ENCODE measurements at places on chromosomes 2 and 18. TPM values are rescaled to one million over a fixed set of nuclear protein-coding genes. Genes with fewer than 3 reads are reported as not detected.
A peak's percentile ranks its signal among the peaks of the same experiment; 100 is the strongest.

- H3K4me1 ChIP-seq, result peaks cover 4% of the 10 kb centered on the region
- DNase-seq, result peak; percentile 68
- H3K4me3 ChIP-seq, result peak overlapping the region; percentile 68
- H3K27ac ChIP-seq, result peak overlapping the region; percentile 91
- H3K36me3 ChIP-seq, result no peaks in the 10 kb centered on the region
Observed at GRCh38 chr2:30231996-30232800, 864 bp downstream of the LBH start.

DNA sequence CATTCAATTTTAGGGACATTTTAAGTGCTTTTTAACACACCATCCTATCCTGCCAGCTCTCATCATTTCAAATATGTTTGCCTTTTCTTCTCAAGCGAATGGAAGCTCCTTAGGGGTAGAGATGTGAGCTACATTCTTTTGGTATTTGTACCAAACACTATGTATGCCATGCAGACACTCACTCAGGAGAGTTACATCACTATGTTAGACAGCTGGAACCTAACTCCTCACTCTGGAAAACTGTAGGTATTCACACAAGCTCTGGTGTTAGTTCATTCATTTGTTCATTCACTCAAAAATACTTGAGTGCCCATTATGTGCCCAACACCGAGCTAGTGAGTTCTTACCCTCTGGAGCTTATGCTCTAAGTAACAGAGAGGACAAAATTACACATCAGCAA lies 26.4 kb upstream of the RNU4ATAC start:
- H3K27ac ChIP-seq, result no peak overlapping the region
- H3K4me1 ChIP-seq, result no peaks in the 10 kb centered on the region
- DNase-seq, result no peak
- no peaks in the 10 kb centered on the region for H3K36me3 ChIP-seq
- no peaks in the 10 kb centered on the region for H3K27me3 ChIP-seq

GRCh38 chr2:85975581-85975980 lies 86.8 kb upstream of the ST3GAL5 start:
- H3K27ac ChIP-seq, result no peak overlapping the region
- no peak for DNase-seq
- H3K4me1 ChIP-seq, result no peaks in the 10 kb centered on the region
- H3K4me3 ChIP-seq, result no peak overlapping the region
- no peaks in the 10 kb centered on the region for H3K36me3 ChIP-seq

DNA sequence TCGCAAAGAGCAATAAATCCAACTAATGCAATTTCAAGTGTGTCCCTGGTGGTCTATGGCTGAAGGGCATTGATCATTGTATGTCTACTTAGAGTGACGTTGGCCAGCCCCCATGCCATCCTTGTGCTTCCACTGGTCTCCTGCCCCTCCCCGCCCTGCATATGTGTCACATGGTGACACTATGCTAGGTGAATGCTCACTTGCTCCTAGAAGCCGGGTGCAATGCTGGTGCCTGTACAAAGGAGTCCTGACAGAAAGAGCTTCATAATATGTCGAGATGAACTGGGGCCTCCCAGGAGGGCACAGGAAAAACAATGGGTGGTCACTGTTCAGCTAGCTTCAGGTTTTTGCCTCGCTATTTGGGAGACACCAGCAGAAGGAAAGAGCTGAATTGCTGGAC lies 5.9 kb upstream of the TRABD2A start:
- H3K4me3 ChIP-seq, result no peak overlapping the region
- no peak for DNase-seq
- no peaks in the 10 kb centered on the region for H3K36me3 ChIP-seq
- H3K27me3 ChIP-seq, result no peaks in the 10 kb centered on the region

GRCh38 chr2:61178603-61179545 lies 16.9 kb downstream of the C2orf74 start:
- H3K27ac ChIP-seq, result peak overlapping the region; percentile 99
- H3K4me1 ChIP-seq, result peaks cover 20% of the 10 kb centered on the region
- H3K36me3 ChIP-seq, result peaks cover 33% of the 10 kb centered on the region
- no peak for DNase-seq

DNA sequence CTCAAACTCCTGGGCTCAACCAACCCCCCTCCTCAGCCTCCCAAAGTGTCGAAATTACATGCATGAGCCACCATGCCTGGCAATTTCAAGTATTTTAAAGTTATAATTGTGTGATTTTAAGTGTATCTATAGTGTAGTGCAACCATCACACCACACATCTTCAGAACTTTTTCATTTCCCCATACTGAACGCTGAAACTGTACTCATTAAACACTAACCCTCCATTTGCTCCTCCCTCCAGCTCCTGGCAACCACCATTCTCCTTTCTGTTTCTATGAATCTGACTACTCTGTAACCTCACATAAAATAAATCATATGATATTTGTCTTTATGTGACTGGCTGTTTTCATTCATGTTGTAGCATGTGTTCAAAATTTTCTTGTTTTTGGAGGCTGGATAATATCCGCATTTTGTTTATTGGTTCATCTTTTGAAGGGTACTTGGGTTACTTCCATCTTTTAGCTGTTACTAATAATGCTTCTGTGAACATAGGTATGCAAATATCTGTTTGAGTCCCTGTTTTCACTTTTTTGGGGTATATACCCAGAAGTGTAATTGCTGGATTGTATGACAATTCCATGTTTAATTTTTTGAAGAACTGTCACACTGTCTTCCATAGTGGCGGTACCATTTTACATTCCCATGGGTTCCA lies 188.2 kb downstream of the PLCL1 start:
- H3K4me1 ChIP-seq, result no peaks in the 10 kb centered on the region
- H3K4me3 ChIP-seq, result no peak overlapping the region
- no peak for DNase-seq
- no peaks in the 10 kb centered on the region for H3K36me3 ChIP-seq

DNA sequence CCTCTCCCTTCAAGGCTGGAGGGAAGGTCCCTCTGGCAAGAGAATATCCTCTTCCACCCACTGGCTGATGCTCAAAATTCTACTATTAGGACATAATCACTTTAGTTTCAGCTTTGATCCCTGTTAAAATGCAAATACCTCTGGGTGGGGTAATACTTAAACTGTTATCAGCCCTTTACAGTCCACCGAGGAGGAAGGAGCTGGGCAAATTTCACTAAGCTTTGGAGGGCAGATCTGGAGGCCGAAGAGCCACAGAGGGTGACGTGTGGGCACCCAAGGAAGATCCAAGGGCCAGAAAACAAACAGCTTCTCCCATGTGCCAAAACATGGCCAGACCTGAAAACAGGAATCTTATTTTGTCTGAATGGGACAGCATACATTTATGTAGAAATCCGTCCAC lies 74.6 kb upstream of the BCL11A start:
- H3K27me3 ChIP-seq, result no peaks in the 10 kb centered on the region
- H3K36me3 ChIP-seq, result no peaks in the 10 kb centered on the region
- DNase-seq, result no peak
- H3K4me3 ChIP-seq, result no peak overlapping the region

GRCh38 chr2:132033949-132034348 lies 127.8 kb downstream of the ANKRD30BL start:
- peaks cover 8% of the 10 kb centered on the region for H3K27me3 ChIP-seq
- H3K4me1 ChIP-seq, result no peaks in the 10 kb centered on the region
- no peak for DNase-seq
- H3K36me3 ChIP-seq, result no peaks in the 10 kb centered on the region
- no peak overlapping the region for H3K27ac ChIP-seq

- H3K27ac ChIP-seq, result no peak overlapping the region
- H3K36me3 ChIP-seq, result no peaks in the 10 kb centered on the region
- no peaks in the 10 kb centered on the region for H3K4me1 ChIP-seq
- no peaks in the 10 kb centered on the region for H3K27me3 ChIP-seq
- no peak overlapping the region for H3K4me3 ChIP-seq
Observed at GRCh38 chr2:165149439-165149838, 54.4 kb downstream of the SCN3A start.

DNA sequence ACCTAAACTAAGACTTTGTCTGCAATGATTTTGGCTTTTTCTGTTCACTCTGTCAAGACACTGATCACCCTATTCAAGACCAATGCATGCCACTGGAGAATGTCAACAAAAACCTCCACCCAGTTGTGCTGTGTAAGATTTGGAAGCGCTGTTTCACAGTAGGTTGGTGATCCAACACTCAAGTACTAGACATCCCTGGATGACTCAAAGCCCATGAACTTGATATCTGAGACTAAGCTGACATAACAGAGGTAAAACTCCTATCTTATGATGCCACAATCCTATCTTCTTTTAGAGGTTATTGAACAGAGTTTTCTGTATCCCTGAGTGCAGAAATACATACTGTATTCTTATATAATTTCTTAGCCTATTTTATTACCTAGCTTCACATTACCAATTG lies 251.3 kb upstream of the ETAA1 start:
- H3K4me3 ChIP-seq, result no peak overlapping the region
- no peak for DNase-seq
- H3K27me3 ChIP-seq, result no peaks in the 10 kb centered on the region
- H3K27ac ChIP-seq, result no peak overlapping the region
- H3K4me1 ChIP-seq, result no peaks in the 10 kb centered on the region
- H3K36me3 ChIP-seq, result no peaks in the 10 kb centered on the region

Gene STAM2
- 30.5 TPM for total RNA-seq

Gene MC5R
- not detected for total RNA-seq

Gene UCN
- total RNA-seq, result 5.2 TPM

Gene LAMA3
- 69.9 TPM for total RNA-seq
